ENCODE measurements at places on chromosomes 5 and 9.
A peak's percentile ranks its signal among the peaks of the same experiment; 100 is the strongest.

DNA sequence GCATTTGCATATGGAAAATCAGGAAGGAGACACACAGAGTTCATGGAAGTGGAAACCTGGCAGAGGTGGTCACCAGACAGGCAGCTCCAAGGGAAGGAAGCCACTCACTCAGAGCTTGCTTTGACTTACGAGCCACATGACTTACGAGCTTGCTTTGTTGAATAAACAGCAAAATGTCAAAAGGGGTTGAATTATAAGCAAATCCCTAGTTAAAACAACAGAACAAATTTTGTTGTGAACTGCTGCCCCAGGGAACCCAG, 164.3 kb downstream of the SYK start:
- no peak for DNase-seq

- no peak for DNase-seq
Observed at GRCh38 chr5:92472981-92473566, 1090.0 kb upstream of the ARRDC3 start.

DNA sequence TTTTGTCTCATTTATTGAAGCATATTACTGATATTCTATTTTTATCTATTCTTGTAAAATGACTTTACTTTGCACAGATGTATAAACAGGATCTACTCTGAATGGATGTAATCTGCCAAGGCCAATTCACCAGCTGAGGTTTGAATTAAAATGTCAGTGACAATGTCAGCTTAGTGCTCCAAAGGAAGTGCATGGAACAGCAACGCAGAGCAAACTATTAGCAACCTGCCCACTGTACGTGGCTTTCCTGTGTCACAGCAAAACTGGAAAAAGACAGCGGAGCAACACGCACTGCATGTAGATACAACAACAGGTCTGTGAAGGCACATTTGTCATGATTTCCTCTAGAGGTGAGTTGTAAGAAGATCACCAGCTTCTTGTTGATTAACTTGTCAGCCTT, 409.4 kb downstream of the MED10 start:
- no peak for DNase-seq

- DNase-seq = no peak
Observed at GRCh38 chr5:115749016-115749415, 67.4 kb downstream of the CDO1 start.

GRCh38 chr5:10695055-10695649, 65.9 kb downstream of the DAP start:
- peak; percentile 56 for DNase-seq

DNA sequence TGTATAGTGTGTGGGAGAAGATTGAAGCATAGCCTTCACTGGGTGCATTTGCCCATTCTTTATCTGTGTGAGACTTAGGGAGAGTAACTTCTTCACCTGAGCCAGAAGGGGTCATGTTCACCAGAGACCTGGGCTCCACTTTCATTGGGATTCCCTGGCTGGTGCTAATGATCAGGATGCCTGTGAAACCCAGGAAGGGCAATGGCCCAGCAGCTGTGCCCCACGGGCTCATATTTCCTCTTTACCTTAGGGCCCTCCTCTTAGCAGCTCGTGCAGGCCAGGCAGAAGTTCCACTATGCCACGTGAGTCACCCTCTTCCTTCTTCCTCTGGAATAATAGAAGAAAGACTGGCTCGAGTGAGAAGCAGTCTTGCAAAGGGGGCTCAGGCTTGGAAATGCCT, 5.0 kb downstream of the PPARGC1B start:
- DNase-seq = no peak

- DNase-seq = no peak
Observed at GRCh38 chr5:77444356-77444755, 47.8 kb downstream of the WDR41 start.

- DNase-seq = no peak
Observed at GRCh38 chr5:173180331-173180730, 36.0 kb downstream of the BNIP1 start.

DNA sequence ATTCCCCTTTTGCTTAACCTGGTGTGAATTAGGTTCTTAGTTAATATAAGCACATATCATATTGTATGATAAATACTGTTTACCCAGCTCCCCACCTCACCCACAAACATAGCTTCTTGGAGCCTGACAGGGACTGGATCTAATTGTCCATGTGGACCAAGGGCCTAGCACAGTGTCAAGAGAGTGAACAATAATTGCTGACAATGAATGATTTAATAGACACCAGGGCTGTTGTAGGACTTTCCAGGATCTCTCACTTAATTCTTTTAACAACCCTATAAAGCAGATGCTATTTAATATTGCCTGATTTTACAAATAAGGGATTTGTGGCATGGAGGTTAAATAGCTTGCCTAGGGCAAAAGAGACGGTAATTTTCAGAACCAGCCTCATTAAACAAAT, 24.8 kb downstream of the AK3 start:
- DNase-seq = no peak

GRCh38 chr9:35743452-35743851, 5.6 kb downstream of the GBA2 start:
- DNase-seq = no peak

DNA sequence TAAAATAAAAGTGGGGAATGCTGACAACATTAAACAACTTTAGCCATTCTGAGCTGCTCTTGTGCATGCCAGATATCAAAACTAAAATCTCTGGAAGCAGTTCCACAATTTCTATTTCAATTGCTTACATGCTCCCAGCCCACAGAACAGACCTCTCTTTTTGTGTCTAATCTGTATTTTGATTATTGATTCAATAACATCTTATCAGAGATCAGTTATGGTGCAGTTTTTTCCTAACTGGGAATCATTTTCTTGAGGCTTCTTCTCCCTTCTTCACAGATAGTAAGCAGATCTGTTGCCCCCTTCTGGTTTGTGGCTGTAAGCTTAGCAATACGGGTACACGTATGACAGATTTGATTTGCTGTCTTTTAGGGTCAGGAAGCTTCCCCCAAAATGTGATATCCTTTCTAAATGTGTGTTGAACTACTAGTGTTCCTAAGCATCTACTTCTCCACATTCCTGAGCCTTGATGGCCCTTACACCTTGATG, 39.4 kb downstream of the MRPS27 start:
- no peak for DNase-seq

- DNase-seq = no peak
Observed at GRCh38 chr5:93589829-93590215, 6.8 kb downstream of the NR2F1 start.

DNA sequence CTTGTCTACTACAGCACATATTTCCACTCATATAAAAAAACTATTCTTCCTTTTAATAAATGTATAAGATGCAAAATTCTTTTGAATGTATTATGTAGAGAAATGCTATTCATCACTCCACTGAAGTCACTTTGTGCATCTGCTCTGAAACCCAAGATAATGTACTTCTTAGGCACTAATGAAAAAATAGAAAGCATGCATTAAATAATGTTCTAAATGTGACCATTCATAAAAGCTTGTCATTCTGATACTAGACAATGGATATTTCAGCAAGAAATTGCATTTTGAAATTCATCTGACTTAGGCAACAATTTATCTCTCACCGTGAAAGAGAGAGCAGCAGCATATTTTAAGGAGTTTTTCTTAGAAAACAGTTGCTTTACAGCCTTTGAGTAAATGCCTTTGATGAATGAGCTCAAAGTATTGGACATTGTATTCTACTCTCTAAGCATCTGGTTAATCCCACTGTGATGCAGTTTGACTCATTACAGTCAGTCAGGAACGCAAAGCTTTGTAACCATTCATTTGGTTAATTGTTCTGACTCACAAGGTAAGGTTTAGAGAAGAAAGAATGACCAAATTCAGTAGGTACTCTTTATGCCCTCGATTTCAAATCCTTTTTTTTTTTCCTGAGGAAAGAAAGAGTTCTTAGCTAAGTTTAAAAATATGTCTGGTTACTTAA, 2233.8 kb upstream of the C9orf72 start:
- no peak for DNase-seq

- no peak for DNase-seq
Observed at GRCh38 chr9:133552236-133552635, 17.7 kb downstream of the ADAMTSL2 start.

DNA sequence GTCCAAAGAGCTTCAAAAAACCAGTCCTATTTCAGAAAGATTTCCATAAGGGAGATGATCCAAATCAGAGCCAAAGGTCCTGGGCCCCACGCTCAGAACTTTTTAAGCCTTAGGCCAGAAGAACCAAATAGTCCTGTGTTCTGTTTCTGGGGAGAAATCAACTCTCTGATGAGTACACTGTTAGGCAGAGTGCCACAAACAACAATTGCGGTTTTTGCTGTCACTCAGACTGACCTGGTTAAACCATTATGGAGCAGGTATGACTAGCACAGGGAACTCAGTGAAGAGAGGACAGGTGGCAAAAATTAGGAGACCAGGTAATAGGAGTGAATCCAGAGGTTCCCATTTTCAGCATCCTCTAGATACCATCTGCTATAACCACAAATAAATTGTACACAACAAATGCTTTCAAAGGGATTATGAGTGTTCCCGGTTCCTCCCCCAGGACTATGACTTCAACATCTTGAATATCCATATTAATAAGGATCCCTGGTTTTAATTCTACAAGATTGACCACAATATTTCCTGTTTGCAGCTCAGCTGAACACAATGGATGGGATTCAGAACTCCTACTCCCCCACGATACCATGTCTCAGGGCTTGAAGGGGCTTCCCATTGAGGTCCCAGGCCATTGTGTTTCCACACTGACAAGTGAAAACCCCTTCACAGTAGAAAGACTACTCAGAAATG, 52.1 kb upstream of the FREM1 start:
- DNase-seq = no peak

- DNase-seq = peak; percentile 87
Observed at GRCh38 chr9:136539427-136540421, 6.1 kb downstream of the NOTCH1 start.

DNA sequence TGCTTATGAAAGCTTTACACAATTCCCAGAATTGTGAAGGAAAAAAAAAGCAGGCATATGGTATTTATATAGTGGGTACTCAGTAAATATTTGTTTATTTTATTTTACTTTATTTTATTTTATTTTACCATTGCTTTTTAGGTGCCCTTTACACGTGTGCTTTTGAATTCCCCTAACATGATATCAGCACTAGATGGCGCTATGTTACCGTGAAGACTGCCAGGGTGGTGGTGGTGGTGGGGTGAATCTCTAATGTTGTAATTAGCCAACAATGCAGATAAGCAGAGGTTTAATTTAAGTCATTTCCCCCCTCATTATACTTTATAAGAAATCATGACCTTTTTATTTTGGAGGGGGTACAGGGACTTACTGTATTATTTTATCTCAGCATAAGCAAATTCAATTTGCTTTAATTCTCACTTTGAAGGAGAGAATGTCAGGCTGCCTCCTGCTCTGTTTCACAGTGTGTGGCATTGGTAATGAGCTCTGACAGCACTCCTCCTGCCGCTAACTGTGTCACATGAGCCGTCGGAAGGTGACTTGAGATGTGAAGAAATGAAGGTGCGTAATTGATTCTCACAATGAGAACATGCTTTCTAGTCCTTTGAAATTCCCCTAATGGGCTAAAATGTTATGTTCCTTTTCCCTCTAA, 165.6 kb downstream of the YTHDC2 start:
- peak; percentile 24 for DNase-seq

- DNase-seq = no peak
Observed at GRCh38 chr9:137434498-137435380, 6.4 kb downstream of the ENTPD8 start.

DNA sequence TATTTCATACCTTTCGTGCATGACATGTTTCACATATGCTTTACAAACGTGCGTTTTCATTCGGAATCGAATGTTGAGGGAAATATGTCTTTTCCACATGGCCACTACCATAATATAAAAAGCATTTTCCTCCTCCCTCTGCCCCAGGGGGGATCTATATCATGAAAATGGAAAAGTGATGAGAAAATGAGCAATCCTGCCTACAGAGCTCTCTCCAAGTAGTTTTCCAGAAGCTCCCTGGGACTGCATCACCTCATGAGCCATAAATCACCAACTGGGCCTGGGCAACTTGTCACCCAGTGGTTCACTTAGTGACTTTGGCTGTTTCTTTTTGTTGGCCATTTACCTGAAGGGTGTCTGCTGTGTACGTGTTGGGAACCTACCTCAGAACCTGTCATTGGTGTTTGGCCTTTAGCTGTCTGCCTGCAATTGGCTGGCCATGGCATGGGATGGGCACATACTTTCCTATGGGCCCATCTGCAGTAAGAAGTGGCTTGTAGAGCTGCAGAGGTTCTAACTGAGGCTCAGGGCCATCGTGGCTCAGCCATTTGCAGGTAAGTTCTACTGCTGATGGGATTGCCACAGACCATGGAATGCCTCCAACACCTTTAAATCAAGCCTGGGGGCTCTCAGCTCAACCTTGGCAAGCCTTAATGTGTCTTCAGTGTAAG, 9.5 kb upstream of the TIFAB start:
- DNase-seq = no peak

GRCh38 chr9:109593612-109594011, 95.5 kb upstream of the PTPN3 start:
- no peak for DNase-seq

DNA sequence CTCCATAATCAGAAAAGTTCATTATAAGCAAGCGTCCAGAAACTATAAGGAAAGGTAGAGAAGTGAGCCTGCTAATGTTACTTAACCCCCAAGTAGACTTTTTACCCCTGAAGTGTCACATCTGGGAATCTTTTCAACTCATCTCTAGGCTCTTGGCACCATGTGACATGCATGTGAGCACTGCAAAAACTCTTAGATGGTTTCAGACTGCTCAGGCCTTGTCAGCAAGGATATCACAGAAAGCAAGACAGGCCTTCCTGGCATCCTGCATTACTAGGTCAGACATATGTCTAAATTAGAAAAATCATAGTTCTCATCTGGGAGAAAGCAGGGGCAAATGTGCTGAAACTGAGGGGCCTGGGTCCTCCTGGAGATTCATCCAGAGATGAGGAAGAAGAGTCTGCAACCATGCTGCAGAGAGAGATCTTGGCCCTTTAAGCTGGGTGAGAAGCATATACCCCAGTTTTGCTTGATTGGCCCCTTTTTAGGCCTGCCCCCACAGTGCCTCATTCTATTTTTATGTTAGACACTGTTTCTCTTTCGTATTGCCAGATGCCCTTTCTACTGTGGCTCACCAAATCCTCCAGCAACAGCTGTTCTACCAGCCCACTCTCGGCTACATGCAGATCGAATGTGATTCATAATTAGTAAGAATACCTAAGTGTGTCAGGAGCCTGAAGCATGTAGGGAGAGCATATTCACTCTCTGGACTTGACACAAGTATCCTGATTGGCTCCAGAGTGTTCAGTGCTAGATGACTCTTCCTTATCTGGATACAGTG, 19.0 kb downstream of the TMEM8B start:
- peak; percentile 88 for DNase-seq

GRCh38 chr5:81297531-81297930, 3.9 kb upstream of the ZCCHC9 start:
- DNase-seq = no peak

GRCh38 chr5:97004423-97005060, 68.7 kb downstream of the LNPEP start:
- DNase-seq = no peak

DNA sequence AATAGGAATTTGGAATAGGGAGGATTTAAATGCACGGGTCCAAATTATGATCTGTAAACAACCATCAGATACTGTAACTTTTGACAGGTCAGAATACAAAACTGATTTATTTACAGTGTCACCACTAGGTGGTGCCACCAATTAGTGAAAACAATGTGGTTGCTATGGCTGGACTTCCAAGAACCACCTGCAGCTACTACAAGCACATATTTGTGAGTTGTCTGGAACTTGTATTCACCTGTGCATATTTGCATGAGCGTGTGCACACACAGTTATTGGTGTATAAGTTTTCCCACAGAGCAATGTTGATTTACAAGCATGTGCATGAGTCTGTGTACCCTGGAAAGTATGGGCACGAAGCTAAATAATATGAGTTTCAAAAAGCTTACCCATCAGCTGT, 3.0 kb upstream of the HRCT1 start:
- peak; percentile 73 for DNase-seq

Measured in GM13977 (cell line).